Liver (tissue), 10 donors: ENCODE measurements at places on chromosomes 13 and 19.

GRCh38 chr13:75418997-75419396, 63.0 kb downstream of the TBC1D4 start:
- no peak for DNase-seq

- DNase-seq: no peak
Measured at GRCh38 chr19:813219-814151, 8.3 kb downstream of the PLPPR3 start.

DNA sequence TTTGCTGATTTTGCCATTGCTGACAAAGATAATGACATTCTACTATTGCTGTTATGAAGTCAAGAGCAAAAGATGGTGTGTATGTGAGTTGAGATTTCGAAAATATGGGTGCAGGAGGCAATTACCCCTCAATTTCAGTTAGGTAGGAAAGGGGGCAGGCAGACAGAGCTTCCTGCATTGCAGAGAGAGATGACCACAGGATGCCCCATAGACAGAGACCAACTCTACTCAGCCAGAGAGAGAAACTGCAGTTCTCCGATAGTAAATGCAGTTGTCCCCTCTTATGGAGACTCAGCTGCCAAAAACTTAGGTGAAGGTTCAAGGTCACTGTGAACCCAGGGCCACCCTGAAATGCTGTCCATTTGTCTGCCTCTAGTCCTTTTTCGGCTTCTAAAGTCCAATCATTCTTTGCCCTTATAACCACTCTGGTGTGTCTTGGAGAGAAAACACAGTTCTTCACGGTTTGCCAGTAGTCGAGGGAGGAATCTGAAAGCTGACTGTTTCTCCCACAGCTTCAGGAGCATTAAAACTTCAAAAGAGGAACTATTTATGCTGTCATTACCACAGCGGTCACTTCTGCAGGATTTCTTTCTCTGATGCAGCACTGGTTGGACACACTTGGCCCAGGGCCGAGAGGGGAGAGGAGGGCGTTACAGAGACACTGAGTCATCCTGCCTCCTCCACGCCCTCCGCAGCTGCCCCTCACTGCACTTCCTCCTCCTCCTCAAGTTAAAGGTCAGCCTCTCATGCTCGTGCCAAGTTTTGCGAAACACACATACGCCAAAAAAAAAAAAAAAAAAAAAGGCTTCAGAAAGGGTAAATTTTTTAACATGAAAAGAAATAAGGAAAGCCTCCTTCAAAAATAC, 264.3 kb downstream of the FOXO1 start:
- DNase-seq: peak; percentile 70

- no peak for DNase-seq
Measured at GRCh38 chr13:71589032-71589431, 278.0 kb downstream of the DACH1 start.
